ENCODE measurements at places on chromosomes 11 and 22.

- DNase-seq, result no peak
Observed at GRCh38 chr11:128938156-128938885, 4.3 kb downstream of the TP53AIP1 start.

- no peak for DNase-seq
Observed at GRCh38 chr11:14783788-14784187, 108.2 kb downstream of the CYP2R1 start.

DNA sequence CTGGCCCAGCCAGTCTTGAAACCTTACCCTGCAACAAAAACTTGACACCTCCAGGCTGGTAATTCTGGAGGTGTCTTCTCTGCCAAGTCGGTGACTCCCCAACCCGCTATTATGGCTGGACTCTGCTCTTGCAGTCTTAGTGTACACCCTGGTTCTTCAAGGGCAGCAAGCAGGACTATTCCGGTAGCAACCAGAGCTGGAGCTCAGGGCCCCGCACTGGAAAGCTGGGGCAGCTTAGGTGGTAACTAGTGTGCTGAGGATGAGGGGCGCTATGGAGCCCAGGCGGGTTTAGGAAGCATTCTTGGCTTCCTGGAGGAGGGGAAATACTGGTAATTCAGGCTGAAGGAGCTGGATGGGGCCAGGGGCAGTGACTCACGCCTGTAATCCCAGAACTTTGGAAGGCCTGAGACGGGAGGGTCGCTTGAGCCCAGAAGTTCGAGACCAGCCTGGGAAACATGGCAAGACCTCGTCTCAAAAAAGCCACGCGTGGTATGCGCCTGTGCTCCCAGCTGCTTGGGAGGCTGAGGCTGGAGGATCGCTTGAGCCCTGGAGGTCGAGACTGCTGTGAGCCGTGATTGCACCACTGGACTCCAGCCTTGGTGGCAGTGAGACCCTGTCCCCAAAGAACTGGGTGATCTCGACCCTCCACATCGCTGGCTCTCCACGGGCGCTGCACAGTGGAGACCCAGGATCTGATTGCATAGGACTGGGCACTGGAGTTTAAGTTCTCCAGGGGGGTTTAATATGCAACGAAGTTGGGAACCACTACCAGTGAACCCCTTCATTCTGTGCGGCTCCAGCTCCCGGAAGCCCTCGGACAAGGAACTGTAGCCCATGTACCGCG is 10.6 kb upstream of the AIFM3 start:
- no peak for DNase-seq

DNA sequence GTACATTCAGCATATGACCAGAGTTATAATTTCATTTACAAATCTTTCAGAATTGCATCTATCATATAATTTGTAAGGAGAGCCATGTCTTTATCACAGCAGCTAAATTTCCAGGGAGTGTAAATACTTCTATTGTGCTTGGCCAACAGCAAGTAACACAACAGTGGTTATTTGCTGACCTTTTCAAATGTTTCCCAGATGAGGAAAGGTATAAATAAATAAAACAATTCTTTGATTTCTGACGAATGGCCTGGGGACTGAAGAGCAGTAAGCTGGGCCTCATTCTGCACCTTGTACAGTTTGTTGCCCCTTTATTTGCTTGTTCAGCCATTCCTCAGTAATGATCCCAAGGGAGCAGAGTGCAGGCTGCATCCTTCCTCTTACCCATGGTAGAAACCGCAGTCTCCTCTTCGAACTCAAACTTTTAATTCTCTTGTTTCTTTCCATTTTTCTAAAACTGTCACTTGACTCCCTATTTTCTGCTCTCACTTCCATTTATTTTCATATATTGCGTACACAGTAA is 132.8 kb downstream of the DDX10 start:
- no peak for DNase-seq

DNA sequence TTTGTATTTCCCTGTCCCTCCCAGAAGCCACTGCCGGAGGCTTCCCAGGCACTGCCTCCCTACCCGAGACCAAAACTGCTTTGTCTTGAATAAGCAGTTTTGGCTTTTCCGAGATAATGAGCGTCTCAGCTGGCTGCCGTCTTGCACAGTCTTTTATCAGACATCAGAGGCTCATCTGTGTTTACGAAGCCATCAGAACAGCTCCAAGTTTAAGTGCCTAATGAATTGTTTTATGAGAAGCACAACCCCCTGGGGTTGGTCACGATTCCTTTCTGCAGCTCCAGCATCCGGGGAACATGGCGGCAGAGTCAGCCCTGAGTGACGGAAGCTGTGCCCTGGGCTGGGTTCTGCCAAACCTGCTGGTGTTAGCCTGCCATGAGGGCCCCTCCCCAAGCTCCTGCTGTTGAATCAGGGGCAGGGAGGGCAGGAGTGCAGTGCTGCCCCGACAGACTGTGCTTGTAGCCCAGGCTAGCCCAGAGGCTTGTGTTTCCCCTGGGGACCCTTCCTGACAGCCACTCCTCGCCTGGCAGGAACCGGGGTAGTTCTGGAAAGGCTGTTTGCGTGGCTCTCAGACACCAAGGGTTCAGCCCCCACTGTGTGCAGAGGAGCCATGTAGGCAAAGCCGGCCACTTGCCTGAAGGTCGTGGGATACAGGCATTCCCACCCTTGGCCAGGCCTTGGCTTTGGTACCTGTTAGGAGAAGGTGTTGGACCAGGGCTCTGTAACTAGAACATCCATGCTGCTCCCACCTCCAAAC is 96.1 kb downstream of the MORC2 start:
- no peak for DNase-seq

- DNase-seq, result no peak
Observed at GRCh38 chr11:43376594-43376993, 17.9 kb downstream of the TTC17 start.

GRCh38 chr11:69274531-69275016 is 19.4 kb upstream of the MYEOV start:
- DNase-seq, result no peak

DNA sequence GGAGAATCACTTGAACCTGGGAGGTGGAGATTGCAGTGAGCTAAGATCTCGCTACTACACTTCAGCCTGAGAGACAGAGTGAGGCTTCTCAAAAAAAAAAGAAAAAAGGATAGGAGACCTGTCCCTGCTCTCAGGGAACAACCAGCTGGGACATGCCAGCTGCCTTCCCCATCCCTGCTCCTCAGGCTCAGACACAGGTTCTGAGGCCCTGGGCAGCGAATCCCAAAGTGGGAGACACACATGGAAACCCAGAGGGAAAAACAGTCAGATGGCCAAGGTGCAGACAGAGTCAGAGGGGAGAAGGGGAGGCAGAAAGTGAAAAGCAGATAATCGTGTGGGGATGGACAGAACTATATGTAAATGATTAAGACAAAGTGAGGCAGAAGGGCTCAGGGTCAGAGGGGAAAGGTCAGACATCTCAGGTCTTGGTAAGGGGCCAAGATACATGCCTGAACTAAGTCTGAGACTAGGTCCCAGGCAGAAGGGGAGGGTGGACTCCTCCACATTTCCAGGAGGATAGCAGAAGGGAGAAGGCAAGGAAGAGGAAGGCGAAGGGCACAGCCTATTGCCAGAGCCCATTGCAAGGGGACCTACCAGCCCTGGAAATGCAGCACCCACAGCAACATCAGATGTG is 14.2 kb downstream of the STARD10 start:
- no peak for DNase-seq

GRCh38 chr11:95661162-95661561 is 128.4 kb downstream of the FAM76B start:
- DNase-seq, result no peak

DNA sequence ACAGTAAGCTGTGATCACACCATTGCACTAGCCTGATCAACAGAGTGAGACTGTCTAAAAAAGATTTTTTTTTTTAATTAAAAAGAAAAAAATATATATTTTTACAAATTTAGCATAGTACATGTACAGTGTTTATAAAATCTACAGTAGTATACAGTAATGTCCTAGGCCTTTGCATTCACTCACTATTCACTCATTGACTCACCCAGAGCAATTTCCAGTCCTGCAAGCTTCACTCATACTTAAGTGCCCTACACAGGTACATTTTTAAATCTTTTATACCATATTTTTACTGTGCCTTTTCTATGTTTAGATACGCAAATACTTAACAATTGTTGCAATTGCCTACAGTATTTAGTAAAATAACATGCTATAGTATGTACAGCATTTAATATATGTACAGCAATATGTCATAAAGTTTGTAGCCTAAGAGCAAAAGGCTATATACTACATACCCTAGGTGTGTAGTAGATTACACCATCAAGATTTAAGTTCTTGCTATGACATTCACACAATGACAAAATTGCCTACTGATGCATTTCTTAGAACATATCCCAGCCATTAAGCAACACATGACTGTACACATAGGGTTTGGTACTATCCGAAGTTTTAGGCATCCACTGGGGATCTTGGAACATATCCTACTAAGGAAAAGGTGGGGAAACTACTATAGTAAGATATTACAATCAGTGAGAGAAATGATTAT is 22.8 kb downstream of the PIK3C2A start:
- DNase-seq, result no peak

DNA sequence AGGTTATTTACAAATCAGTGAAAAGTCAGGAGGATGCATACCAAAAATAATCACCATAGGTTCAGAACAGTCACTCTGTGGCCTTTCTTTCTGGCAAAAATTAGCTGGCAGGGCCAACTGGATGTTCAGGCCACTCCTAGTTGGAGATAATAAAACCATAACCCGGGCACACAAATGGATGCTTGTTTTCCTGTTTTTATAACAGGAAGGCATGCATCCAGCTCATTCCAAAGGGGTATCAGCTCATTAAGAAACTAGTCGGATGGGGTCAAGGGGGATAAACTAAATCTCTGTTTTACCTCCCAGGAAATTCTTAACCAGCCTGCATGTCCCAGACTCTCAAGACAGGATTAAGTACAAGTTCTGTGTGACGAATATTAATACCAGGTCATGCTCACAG is 81.0 kb downstream of the FBXO7 start:
- DNase-seq, result no peak

DNA sequence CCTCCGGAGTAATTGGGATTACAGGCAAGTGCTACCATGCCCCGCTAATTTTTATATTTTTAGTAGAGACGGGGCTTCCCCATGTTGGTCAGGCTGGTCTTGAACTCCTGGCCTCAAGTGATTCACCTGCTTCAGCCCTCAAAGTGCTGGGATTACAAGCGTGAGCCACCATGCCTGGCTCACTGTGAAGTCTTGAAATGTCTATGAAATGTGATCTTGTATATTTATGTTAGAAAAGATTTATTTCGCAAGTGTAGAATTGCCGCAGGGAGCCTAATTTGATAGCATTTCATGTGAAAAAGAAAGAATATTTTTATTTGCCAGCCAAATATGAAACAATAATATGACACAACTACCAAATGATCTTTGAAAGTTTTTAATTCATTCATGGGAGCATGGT is 52.1 kb downstream of the GRAMD1B start:
- DNase-seq, result no peak

DNA sequence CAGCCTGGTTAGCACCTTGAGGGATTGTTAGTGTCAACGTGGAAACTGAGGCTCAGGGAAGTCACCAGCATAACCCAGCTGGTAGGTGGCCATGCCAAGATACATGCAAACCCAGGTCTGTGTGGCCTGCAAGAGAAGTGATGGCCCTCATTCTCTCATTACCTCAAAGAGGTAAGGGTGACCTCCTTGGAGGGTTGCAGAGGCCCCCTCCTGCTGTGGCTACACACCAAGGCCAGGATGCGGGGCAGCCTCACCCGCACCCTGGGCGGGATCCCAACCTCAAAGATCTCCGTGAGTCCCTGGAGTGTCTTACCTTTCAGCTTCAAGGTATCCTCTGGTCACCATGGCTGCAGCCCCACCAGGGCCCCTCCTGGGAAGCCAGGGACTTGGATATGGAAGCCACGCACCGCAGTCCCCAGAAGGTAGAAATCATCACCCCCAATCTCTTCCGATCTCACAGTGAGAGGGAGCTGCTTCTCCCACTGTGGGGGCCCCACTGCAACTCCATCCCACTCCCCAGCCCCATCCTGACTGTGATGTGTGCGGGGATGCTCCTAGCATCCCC is 95.4 kb downstream of the MORC2 start:
- DNase-seq, result no peak

DNA sequence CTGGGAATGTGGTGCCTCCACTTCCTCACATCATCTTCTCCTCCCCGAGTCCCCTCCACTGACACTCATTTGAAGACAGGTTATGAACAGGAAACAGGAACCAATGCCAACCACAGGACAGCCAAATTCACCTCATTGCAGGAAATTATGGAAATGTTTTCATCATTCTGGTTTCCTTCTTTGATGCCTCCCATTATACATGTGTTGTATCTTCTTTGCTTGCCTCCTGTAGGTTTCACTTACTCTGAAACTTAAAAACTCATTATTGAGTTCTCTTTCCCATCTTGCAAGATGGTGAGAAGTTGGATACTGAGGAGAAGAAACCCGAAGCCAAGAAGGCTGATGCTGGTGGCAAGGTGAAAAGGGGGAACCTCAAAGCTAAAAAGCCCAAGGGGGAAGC is 108.5 kb downstream of the PHF21B start:
- no peak for DNase-seq

DNA sequence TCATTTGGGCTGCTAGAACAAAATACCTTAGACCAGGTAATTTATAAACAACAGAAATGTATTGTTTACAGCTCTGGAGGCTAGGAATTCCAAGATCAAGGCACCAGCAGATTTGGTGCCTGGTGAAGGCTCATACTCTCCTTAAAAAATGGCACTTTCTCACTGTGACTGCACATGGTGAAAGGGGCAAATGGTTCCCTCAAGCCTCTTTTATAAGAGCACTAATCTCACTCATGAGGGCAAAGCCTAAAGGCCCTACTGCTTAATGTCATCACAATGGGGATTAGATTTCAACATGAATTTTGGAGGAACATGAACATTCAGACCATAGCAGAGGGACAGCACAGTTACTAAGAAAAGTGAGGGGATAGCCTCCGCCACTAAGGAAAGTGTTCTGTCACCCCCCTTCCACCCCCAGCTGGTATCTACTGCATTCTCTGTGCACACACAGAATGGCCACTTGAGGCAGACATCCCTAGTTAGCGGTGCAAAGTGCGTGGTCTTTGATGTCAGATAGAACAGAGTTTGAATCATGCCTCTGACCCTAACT is 47.2 kb upstream of the CEP295 start:
- DNase-seq, result peak; percentile 2

- no peak for DNase-seq
Observed at GRCh38 chr11:103601225-103601846, 435.1 kb upstream of the DDI1 start.

DNA sequence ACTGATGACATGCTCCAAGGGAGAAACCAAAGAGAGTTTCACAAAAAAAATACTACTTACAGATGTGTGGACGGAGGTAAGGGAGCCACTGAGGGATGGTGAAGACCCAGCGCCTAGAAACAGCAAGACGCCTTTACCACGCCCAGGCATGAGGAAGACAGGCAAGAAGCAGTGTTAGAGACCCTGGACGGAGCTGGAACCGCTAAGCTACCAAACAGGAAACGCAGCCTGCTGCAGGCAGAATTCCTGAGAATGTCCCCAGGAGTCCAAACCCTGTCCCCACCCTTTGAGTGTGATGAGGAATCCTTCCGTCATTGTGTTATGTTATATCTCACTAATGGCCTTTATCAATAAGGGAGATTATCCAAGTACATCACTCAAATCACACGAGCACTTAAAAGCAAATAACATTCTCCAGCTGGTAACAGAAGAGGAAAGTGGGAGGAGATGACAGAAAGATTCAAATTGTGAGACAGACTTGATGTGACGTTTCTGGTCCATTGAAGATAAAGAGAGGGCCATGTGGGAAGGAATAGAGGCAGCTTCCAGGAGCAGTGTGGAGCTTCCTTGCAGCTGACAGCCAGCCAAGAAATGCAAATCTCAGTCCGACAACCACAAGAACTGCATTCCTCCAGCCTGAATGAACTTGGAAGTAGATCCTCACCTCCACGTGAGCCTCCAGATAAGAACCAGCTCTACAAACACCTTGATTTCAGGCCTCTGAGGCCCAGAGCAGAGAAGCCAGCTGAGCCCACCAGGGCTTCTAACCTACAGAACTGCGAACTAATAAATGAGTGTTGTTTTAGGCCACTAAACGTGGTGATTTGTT is 19.1 kb downstream of the FAM181B start:
- DNase-seq, result no peak

Data from T-cell (primary cell).